Fibroblast of skin of left quadriceps (primary cell): ENCODE measurements at places on chromosomes 5 and 9.

- DNase-seq: no peak
These were observed 85.4 kb upstream of the SMARCA2 start for GRCh38 chr9:1929722-1930244.

- peak; percentile 74 for DNase-seq
These were observed 849 bp upstream of the RGMB start for GRCh38 chr5:98772415-98773213.

DNA sequence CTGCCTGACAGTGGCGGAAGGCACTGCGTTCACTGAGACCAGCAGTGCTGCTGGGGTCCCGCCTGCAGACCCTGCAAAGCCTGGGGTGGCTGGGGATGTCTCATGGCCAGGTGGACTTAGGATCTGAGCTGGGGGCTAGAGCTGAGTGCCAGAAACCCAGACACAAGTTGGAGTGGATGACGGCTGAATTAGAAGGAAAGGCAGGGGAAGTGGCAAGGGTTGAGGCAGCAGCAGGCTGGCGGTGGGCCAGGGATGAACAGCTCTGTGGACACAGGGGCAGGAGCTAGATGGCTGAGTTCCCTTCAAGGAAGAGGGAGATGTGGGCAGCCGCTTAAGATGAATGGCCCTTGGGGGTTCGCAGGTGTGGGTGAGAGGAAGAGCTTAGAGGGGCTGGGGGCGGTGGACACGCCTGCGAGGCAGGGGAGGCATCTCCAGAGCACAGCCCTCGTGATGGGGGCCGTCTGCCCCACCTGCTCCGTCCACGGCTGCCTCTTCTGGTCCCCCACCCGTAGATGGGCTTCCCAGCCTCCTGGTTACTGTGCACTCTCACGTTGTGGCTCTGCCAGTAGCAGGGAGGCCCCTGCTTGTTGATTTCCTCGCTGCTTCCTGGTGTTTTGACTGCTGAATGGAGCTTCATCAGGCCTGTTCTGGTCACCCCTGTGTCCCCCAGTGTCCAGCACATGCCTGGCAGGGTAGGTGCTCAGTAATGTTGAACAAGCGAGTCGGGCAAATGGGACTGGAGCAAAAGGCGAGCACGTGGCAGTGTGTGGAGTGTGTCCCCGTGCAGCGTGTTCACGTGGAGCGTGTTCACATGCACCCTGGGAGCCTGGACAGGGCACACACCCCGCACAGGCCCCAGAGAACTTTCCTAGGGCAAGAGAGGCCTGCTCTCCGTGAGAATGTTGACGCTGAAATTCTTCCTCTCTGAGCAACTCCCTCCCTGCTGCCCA, 168.2 kb downstream of the CACNA1B start:
- no peak for DNase-seq

DNA sequence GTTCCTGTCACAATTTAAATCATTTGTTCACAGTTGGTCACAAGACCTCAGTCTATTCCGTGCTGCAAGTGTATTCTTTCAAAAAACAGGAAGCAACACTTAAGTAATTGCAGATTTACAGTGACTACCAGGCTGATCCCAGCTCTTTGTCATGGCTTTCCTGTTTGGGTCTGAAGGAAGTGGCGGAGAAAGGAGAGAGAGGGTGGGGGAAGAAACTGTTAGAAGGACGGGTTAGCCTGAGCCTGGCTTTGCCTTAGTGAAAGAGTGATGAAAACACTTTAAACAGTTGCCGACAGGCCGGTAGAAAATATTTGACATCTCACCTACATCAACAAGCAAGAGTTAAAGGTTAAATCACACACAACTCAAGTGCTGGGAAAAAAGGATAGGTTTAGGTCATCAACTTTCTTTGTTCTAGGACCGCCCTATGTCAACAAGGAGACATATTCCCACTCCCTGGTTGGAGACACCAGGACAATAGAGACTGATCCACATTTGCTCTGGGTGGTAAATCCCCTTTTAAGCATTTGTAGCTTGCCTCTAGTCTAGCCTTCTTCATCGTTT, 102.2 kb upstream of the DAB2 start:
- no peak for DNase-seq
